ENCODE measurements at places on chromosomes 11 and 22. TPM values are rescaled to one million over a fixed set of nuclear protein-coding genes. Genes with fewer than 3 reads are reported as not detected.

GRCh38 chr22:38406617-38407016, 48.4 kb downstream of the KCNJ4 start:
- H3K27ac ChIP-seq: no peak overlapping the region
- no peaks in the 10 kb centered on the region for H3K27me3 ChIP-seq
- H3K4me3 ChIP-seq: no peak overlapping the region
- DNase-seq: no peak
- no peaks in the 10 kb centered on the region for H3K4me1 ChIP-seq
- no peaks in the 10 kb centered on the region for H3K36me3 ChIP-seq

DNA sequence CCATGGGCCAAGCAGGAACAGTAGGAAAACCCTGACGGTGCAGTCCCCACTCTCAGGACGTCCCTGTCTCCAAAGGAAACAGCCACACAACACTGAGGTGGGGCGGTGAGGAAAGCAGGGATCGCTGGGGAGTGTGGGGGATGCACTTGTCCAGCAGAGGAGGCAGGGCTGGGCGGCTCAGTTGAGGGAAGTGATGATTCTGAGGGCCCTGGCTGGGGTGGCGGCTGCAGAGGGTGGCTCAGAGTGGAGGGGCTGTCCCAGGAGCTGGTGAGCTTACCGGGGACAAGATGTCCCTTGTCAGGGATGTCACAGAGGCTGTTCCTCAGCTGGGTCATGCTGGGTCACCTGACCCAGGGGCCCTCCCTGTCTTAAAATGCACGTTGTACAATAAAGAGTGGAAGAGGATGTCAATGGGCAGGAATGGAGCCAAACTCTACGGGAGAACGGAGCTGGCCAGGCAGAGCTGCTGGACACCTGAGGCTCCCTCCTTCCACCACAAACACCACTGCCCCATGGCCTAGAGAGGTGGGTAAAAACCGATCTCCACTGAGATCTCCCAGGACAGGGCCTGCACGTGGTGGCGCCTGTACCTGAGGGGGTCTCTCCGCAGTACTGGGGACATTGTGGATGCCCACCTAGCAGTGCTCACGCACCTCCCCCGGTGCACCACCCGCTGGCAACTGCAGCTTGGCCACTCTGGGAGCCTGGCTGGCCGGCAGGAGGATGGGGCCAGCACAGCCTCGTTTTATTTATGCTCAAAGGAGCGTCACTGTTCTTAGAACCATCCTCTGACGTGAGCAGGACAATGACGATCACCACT, 9.7 kb upstream of the EFCAB6 start:
- DNase-seq: peak; percentile 2
- no peaks in the 10 kb centered on the region for H3K36me3 ChIP-seq
- no peak overlapping the region for H3K4me3 ChIP-seq
- peaks cover 8% of the 10 kb centered on the region for H3K4me1 ChIP-seq
- no peaks in the 10 kb centered on the region for H3K27me3 ChIP-seq
- no peak overlapping the region for H3K27ac ChIP-seq

Gene DUSP8
- total RNA-seq: 8.0 TPM

DNA sequence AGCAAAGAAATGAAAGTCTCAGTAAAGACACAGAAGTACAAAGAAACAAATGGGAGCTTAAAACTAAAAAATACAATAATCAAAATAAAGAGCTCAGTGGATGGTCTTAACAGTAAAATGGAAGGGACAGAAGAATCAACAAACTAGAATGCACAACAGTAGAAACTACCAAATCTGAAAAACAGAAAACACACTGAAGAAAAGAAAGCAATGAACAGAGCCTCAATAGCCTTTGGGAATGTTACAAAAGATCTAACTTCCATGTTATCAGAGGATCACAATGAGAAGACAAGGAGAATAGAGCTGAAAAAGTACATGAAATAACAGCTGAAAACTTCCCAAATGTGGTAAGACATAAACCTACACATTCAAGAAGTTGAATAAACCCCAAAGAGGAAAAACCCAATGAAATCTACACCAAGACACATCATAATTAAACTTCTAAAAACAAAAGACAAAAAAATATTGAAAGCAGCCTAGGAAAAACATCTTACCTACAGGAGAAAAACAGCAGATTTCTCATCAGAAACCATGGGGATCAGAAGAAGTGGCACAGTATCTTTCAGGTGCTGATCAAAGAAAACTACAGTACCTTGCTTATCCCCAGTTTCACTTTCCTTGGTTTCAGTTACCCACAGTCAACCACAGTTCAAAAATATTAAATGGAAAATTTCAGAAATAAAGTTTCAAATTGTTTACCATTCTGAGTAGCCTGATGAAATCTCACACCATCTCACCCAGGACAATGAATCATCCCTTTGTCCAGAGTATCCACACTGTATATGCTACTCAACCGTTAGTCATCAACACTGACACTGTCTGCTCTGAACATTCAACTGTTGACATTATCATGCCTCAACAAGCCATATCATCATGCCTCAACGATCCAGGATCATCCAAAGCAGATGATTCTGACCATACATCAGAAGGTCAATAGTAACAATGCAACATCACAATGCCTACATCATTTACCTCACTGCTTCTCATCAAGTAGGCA, 22.2 kb downstream of the RRAS2 start:
- H3K36me3 ChIP-seq: no peaks in the 10 kb centered on the region
- no peaks in the 10 kb centered on the region for H3K4me1 ChIP-seq
- peak overlapping the region; percentile 27 for H3K27ac ChIP-seq

DNA sequence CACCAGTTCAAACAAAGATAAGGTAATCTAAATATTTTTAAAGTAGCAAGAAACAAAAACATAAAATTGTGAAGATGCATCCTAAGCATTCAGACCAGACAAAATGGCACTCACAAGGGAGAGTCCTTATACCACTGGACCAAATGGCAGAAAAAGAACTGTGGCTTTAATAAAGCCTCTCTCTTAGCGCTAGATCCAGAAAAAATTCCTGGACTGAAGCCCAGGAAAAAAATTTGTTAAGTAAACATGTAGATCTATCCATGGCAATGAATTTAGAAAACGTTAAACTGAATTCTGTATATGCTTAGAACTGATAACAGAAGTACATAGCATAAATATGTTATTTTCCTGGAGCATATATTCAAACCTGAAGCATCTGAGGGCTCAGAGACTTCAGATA, 11.8 kb upstream of the CD59 start:
- H3K27ac ChIP-seq: no peak overlapping the region
- peaks cover 4% of the 10 kb centered on the region for H3K4me1 ChIP-seq
- H3K27me3 ChIP-seq: no peaks in the 10 kb centered on the region
- no peak for DNase-seq
- H3K36me3 ChIP-seq: no peaks in the 10 kb centered on the region

Gene SERPING1
- 129 TPM for total RNA-seq

- H3K4me3 ChIP-seq: no peak overlapping the region
- H3K27me3 ChIP-seq: no peaks in the 10 kb centered on the region
- no peaks in the 10 kb centered on the region for H3K36me3 ChIP-seq
Observed at GRCh38 chr22:46012182-46012880, 35.4 kb upstream of the WNT7B start.

GRCh38 chr11:80388130-80388529, 947.3 kb upstream of the TENM4 start:
- DNase-seq: peak; percentile 10
- no peaks in the 10 kb centered on the region for H3K36me3 ChIP-seq
- no peaks in the 10 kb centered on the region for H3K4me1 ChIP-seq

DNA sequence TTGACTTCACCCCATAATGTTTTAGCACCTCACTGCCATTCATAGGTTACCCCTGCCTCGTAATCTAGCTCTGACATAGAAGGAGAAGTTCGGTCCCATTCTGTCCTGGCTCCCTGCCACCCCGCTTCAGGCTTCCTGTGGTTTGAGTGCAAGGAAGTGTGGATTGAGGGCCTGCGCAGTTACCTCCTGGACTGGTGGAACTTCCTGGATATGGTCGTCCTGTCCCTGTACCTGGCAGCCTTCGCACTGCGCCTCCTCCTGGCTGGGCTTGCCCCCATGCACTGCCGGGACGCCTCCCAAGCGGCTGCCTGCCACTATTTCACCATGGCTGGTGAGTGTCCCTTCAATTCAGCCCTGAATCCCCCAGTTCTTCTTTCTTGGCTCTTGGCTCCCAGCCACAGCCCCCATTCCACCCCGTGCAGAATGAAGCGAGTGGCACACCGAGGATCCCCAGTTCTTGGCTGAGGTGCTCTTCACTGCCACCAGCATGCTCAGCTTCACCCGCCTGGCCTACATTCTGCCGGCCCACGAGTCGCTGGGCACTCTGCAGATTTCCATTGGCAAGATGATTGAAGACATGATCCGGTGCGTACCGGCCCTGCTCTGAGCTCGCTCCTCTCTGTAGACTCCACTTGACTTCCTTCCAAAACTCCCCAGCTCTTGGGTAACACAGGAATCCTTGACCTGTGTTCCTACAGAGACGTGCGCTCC, 15.4 kb downstream of the ART5 start:
- H3K36me3 ChIP-seq: no peaks in the 10 kb centered on the region
- no peaks in the 10 kb centered on the region for H3K4me1 ChIP-seq
- no peak for DNase-seq
- H3K27ac ChIP-seq: peak overlapping the region; percentile 64

Gene DCDC1
- 2.4 TPM for total RNA-seq

GRCh38 chr11:62922653-62923431, 1.7 kb upstream of the CHRM1 start:
- H3K27ac ChIP-seq: no peak overlapping the region
- peaks cover 54% of the 10 kb centered on the region for H3K27me3 ChIP-seq
- DNase-seq: no peak
- H3K4me3 ChIP-seq: no peak overlapping the region

GRCh38 chr22:23237841-23238240, 57.5 kb downstream of the BCR start:
- H3K27ac ChIP-seq: no peak overlapping the region
- H3K36me3 ChIP-seq: no peaks in the 10 kb centered on the region
- no peaks in the 10 kb centered on the region for H3K27me3 ChIP-seq
- no peak overlapping the region for H3K4me3 ChIP-seq
- H3K4me1 ChIP-seq: peaks cover 37% of the 10 kb centered on the region

DNA sequence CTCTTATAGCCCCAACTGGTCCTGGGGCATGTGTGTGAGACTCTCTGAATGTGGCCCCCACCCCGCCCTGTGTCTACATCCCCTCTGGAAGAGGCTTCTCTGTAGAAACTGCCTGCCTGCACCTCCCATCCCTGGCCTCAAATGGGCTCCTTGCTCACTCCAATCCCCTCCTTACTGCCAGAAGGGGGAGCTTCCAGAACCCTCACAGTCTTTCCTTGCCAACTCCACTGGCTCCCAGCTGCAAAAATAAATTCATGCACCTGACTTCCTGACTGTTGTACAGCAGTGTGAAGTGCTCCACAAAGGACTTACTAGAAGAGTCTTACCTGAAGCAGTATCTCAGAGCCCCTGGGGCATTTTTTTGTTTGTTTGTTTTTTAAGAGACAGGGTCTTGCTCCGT, 15.2 kb upstream of the SERPIND1 start:
- no peaks in the 10 kb centered on the region for H3K27me3 ChIP-seq
- DNase-seq: no peak
- no peaks in the 10 kb centered on the region for H3K4me1 ChIP-seq
- H3K36me3 ChIP-seq: peaks cover 5% of the 10 kb centered on the region

Gene PTGDR2
- total RNA-seq: 1.2 TPM

Gene CCND1
- total RNA-seq: 80.2 TPM

All from hepatocyte (in vitro differentiated cells).